ENCODE measurements at places on chromosomes 13 and 19. TPM values are rescaled to one million over a fixed set of nuclear protein-coding genes. Genes with fewer than 3 reads are reported as not detected.

GRCh38 chr13:52686376-52686775 lies 33.7 kb downstream of the SUGT1 start:
- no peak for DNase-seq

DNA sequence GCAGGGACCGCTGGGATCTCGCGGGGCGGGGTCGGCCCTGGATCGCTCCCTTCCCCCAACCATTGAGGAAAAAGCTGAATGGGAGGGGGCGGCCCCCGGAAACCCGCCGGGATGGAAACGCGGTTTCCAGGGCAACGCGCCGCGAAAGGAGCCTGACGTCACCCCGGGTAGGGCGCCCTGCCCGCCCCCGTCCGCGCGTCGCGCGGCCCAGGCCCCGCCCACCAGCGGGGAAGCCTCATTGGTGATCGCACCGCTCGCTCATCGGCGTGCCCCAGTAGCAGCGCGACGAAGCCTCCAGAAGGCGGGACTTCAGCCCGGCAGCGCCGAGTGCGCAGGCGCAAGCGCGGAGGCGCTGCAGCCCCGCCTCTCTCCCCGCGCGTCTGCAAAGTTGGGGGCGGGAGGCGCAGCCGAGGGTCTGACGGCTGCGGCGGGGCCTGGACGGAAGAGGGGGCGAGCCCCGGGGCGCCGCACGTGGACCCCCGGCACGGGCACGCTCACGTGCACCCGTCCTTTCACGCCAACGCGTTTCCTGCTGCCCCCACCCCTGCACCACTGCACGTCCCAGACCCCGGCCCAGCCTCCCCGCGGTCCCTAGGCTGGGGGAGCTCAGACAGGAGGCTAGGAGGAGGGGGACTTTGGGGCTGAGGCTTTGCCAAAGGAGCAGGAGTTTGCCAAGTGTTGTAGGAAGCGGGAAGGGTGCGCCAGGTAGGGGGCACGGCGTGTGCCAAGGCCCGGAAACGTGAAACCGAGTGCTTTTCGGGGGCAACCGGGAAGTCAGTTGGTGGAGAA lies 8.2 kb upstream of the CIRBP start:
- DNase-seq = peak; percentile 95

GRCh38 chr13:89269737-89270136 lies 1598.6 kb downstream of the SLITRK5 start:
- no peak for DNase-seq

- no peak for DNase-seq
Observed at GRCh38 chr19:30479231-30479630, 107.0 kb downstream of the ZNF536 start.

GRCh38 chr19:31145007-31145406 lies 204.2 kb downstream of the TSHZ3 start:
- DNase-seq = no peak

DNA sequence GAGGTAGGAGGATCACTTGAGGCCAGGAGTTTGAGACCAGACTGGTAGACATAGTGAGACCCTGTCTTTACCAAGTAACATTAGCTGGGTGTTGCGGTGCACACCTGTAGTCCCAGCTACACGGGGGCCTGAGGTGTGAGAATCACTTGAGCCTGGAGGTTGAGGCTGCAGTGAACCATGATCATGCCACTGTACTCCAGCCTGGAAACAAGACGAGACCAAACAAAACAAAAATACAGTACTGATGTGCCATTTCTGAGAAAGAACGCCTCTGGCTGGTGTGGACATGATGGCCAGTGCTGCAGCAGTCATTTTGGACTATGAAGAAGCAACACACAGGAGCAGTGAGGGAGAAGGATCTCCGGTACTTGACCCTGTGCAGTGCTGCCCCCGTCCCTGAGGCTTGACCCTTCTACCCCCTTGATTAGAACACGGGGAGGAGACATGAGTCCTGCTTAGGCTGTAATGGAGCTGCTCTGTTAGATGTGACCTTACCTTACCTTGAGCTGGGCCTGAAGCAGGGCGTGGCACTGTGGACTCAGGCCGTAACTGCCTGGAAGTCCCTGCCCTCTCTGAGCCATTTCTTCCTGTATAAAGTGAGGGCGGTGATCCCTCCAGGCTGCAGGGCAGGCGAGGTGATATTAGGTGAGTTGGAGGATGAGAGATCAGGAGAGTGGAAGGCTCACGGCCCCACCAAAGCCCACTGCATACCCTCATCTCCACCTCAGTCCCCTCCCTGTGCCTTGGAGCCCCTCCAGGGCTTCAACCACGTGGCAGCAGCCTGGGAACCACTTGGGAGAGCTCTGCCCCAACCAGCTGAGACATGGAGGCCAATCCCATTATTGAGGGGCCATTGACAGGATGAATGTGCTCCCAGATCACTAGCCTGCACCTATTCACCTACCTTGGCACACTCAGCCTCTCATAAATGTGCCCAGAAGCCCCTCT lies 5.9 kb downstream of the RPL18A start:
- DNase-seq = no peak

- DNase-seq = no peak
Observed at GRCh38 chr19:8361921-8362793, 1.8 kb upstream of the ANGPTL4 start.

- no peak for DNase-seq
Observed at GRCh38 chr19:15288146-15288963, 44.0 kb downstream of the BRD4 start.

DNA sequence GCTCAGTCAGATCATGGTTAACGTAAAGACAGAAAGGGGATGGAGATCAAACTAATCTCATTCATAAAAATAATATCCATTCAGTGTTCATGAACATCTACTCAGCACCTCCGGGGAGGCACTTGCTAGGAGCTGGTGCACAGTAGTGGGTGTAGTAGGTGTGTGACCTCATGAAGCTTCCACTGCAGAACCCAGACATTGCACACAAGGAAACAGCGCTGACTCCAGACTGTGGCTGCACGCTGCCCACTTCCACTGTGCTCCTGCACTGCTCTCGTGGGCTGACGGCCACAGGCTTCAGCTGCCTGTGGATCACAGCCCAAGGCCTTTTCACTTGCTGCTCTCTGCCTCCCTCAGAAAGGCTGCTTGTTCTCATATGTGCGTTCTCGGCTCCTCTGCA lies 214.4 kb upstream of the ZNF507 start:
- no peak for DNase-seq

DNA sequence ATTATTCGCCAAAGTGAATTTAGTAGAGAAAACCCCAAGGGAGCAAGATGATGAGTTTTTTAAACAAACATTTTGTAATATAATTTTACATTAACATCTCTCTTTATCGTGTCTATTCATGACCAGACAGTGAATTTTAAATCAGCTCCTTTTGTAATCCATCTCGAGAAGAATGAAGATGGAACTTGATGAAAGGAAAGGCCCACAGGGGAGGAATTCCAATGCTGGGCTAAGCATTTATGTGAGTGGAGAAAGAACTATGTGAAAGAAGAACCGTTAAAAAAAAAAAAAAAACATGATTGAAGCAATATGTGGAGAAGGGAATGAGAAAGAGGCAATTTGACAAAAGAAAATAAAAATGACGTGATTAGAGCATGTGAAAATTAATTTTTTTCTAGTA lies 170.6 kb downstream of the KCTD12 start:
- no peak for DNase-seq

- DNase-seq = no peak
Observed at GRCh38 chr13:43293008-43293407, 269.6 kb downstream of the DNAJC15 start.

CEACAM3 gene
- not detected for total RNA-seq

SLITRK1 gene
- total RNA-seq = not detected

TMEM150B gene
- total RNA-seq = not detected

C2CD4C gene
- total RNA-seq = not detected
